ENCODE measurements at places on chromosomes 6 and 20. TPM values are rescaled to one million over a fixed set of nuclear protein-coding genes. Genes with fewer than 3 reads are reported as not detected.
A peak's percentile ranks its signal among the peaks of the same experiment; 100 is the strongest.

Gene FAM83D
- 81.6 TPM for total RNA-seq

Gene LCA5
- 3.3 TPM for total RNA-seq

DNA sequence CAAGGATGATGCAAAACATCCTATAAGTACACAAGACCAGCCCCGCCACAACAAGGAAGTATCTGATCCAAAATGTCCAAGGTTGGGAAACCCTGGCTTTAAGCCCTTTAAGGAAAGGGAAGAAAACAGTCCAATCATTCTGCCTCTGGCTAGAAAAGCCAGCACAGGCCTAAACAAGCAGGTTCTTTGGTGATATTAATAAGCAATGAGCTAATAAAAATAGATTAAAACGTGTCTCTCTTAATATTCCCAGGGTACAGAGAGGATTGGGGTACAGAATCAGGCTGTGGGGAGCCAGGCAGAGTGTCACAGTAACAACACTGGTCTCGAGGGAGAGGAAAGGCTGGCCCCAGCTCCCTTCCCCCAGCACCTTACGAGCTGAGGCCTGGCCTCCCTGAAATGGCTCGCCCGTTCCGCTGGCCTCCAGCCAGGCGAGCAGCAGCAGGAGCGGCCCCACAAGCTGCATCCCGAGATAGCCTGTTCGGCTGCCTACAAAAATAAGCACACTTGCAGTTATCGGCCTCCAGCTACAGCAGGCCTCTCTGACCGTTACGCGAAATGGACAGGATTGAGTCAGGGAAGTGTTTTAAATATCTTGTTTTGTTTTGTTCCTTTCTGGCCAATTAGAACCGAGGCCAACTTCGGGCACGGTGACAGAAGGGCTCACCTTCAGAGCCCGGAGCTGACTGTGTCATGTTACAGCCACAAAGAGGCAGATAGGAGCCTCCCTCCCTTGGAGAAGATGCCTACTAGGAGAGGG lies 4.0 kb upstream of the ZMYND8 start:
- H3K4me1 ChIP-seq = peaks cover 75% of the 10 kb centered on the region
- H3K36me3 ChIP-seq = no peaks in the 10 kb centered on the region
- DNase-seq = peak; percentile 86
- no peaks in the 10 kb centered on the region for H3K27me3 ChIP-seq

DNA sequence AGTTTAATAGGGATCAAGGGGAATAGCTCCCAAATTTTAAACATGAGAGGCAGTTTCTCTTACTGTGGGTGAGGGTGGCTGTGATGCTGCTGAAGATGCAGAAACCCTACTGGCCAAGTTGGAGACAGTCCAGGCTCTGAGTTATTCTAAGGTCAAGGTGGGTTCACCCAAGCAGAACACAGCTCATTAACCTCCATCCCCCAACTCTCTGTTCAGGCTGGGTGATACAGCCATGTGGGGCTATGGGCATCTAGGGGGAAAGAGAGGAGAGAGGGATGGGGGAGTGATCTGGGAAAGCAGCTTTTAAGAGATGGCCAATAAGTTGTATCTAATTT lies 18.9 kb upstream of the TRAM2 start:
- no peaks in the 10 kb centered on the region for H3K27me3 ChIP-seq
- no peaks in the 10 kb centered on the region for H3K4me1 ChIP-seq
- H3K4me3 ChIP-seq = no peak overlapping the region
- no peak overlapping the region for H3K27ac ChIP-seq
- peak; percentile 16 for DNase-seq
- H3K36me3 ChIP-seq = no peaks in the 10 kb centered on the region

GRCh38 chr6:967701-968100 lies 274.8 kb upstream of the EXOC2 start:
- H3K4me1 ChIP-seq = no peaks in the 10 kb centered on the region
- H3K27me3 ChIP-seq = no peaks in the 10 kb centered on the region
- no peak for DNase-seq
- no peak overlapping the region for H3K4me3 ChIP-seq
- H3K27ac ChIP-seq = no peak overlapping the region
- no peaks in the 10 kb centered on the region for H3K36me3 ChIP-seq
